ENCODE measurements at places on chromosomes 13 and 19.

- DNase-seq: no peak
Measured at GRCh38 chr19:17487284-17488121, 17.2 kb downstream of the SLC27A1 start.

GRCh38 chr19:34171539-34171876 lies 796 bp upstream of the LSM14A start:
- peak; percentile 70 for DNase-seq

- peak; percentile 100 for DNase-seq
Measured at GRCh38 chr19:7522072-7522922, at the start of gene MCOLN1. MCOLN1 (plus strand) TSS chr19:7522624; CDS start chr19:7522751, 127 bp downstream.

DNA sequence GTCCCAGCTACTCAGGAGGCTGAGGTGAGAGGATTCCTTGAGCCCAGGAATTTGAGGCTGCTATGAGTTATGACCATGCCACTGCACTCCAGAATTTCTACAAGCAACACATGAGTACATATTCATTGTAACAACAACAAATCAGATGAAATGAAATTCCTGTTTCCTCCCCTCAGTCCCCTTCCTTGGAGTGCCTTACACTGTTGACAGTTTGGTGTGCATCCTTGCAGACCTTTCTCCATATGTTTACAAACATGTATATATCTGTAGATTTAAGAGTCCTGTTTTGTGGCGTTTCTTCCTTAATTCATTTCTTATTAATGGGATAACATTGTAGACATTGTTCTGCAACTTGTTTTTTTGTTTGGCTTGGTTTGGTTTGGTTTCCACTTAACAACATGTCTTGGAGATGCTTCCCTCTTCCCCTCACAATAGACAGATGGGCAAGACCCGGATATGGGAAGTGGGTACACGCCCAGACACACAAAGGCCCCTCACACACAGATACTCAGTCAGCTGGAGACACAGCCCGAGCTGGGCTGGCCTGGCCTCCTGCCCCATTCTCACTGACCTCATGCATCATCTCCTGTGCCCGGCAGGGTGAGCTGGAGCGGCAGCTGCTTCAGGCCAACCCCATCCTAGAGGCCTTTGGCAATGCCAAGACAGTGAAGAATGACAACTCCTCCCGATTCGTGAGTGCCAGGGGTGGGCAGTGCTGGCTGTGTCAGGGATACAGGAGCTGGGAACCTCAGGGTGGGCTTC lies 21.7 kb downstream of the MYH14 start:
- no peak for DNase-seq

GRCh38 chr19:51480590-51480989 lies 2.3 kb downstream of the CEACAM18 start:
- no peak for DNase-seq

DNA sequence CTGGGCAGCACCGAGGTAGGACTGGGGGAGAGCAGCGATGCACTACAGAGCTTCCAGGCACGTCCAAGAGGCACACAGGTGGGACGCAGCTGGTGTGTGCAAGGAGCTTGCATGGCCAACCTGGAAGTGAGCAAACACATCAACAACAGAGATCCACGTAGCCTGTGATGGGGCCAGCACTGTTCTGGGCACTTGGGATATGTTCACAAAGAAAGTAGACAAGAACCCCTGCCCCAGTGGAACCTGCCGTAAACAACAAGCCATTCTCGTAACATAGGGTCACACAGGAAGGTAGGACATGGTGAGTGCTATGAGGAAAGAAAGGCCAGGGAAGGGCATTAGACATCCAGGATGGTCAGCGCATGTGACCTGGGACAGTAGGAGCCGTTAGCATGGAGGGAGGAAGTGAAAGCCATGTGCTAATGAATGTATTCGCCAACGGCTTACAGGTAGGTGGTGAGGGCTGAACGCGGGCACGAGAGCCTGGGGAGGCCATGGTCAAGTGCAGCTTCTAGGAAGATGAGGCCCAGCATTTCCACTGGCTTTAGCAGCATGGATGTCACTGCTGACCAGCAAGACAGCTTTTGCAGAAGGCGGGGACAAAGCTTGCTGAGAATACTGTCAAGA lies 105.5 kb downstream of the TEX26 start:
- DNase-seq: no peak

- no peak for DNase-seq
Measured at GRCh38 chr13:108407495-108407894, 138.0 kb downstream of the TNFSF13B start.
